CD4-positive, alpha-beta T cell (primary cell): ENCODE measurements at places on chromosomes 13 and 19. TPM values are rescaled to one million over a fixed set of nuclear protein-coding genes. Genes with fewer than 3 reads are reported as not detected.

The LAIR2 gene
- total RNA-seq = not detected

DNA sequence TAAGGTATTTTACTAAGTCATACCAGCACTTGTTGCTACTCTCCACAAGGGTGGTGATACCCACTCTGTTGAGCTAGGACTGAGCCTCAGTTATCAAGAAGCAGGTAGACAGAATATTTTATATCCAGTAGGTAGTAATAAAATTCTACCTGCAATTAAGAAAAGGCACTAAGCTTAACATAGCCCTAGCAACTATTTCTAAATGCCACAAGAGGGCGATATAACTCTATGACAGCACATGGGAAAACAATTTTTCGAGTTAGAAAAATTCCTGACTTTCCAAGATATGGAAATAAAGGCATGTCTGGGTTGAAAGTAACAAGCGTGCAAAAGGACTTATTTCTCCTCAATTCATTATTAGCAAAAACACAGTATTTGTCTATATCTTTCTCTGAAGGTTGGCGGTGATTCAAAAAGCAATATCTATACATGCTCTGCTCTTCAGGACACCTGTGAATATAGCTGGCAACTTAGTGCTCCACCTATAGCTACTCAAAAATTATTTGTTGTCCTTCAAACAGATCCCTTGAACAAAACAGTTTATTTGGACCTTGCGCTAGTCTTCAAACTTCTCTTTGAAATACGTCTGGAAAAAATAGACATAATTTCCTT, 14.7 kb downstream of the CCDC169 start:
- DNase-seq = no peak

DNA sequence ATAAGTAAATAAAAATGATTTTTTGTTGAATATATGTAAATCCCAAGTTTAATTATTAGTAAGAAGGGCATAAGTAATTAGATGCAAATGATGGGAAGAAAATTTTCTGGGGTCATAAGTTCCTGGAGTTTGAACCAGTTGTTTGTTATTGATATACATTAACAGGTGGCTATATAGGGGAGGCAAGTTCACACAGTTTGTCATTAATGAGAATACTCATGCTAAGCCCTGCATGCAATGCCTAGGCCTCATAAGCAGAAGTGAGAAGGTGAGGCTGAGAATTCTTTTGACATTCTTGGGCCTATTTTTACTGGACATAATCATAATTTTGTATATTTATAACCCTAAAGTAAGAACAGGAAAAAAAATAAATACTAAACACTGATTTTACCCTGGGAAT, 1210.7 kb upstream of the PCDH9 start:
- no peak for DNase-seq

- DNase-seq = no peak
These were observed 93.9 kb downstream of the COL4A2 start for GRCh38 chr13:110400786-110401533.
